B cell (primary cell): ENCODE measurements at places on chromosomes 5 and 9. TPM values are rescaled to one million over a fixed set of nuclear protein-coding genes. Genes with fewer than 3 reads are reported as not detected.
A peak's percentile ranks its signal among the peaks of the same experiment; 100 is the strongest.

DNA sequence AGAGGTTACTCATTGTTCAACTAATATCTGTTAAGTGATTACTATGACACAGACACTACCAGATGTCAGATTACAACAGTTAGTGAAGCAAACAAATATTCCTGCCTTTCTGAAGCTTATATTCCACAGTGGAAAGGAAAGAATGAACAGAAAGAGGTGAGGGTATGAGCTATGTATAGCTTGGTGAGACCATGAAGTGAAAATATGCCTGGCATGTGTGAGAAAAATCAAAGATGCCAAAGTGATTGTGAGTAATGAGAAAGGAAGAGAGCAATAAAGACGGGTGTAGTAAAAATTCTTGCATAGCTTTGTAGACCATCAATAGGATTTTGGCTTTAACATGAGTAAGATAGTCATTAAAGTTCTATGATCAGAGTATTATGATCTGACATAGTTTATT lies 734.5 kb upstream of the NUDT12 start:
- H3K27me3 ChIP-seq: no peaks in the 10 kb centered on the region
- no peaks in the 10 kb centered on the region for H3K36me3 ChIP-seq
- H3K4me3 ChIP-seq: no peak overlapping the region
- H3K4me1 ChIP-seq: no peaks in the 10 kb centered on the region

DNA sequence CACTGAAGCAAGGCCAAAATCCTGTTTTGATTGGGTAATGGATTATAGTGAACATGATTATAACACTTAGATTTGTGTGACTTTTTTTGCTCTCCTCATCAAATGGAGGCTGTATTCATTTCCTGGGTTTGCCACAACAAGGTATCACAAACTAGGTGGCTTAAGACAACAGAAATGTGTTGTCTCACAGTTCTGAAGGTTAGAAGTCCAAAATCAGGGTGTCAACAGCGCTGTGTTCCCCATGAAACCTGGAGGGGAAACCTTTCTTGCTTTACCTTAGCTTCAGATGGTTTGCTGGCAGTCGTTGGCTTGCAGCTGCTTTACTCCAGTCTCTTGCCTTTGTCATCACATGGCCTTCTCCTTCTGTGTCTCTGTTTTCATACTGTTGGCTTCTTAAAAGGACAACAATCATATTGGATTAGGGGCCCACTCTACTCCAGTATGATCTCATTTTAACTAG lies 32.4 kb downstream of the CDC42SE2 start:
- peaks cover 4% of the 10 kb centered on the region for H3K36me3 ChIP-seq
- H3K4me1 ChIP-seq: peaks cover 35% of the 10 kb centered on the region
- DNase-seq: no peak
- peak overlapping the region; percentile 70 for H3K27ac ChIP-seq

DNA sequence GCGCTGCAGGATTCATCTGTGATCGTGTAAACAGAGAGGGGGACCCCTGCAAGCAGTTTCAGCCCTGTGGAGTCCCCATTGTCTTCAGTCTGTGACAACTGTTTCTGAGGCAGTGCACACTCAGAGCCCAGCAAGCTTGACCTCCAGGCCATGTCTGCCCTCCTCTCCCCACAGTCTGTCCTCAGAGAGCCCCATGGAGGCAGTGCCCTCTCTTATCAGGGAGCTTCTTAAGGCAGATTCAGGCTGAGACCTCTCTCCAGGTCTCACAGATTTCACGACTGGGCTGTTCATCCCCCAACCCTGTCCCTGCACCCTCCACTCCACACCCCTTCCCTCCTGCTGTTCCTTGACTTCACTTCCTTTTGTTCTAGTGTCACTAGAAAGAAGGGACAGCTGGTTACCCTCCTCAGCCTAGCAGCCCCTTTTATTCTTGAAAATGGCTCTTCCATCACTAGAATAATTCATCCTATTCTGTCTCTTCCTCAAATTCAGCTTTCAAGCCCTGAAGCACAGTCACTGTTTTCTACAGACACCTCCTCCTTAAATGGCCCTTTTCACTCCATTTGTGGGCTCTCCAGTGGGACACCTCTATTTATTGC lies 218.4 kb downstream of the MED10 start:
- no peaks in the 10 kb centered on the region for H3K36me3 ChIP-seq
- no peaks in the 10 kb centered on the region for H3K27me3 ChIP-seq
- no peaks in the 10 kb centered on the region for H3K4me1 ChIP-seq
- DNase-seq: no peak

The CCNJL gene
- 0.36 and 0.67 TPM in 2 replicates for total RNA-seq

The ORM2 gene
- not detected in 2 replicates for total RNA-seq
